Islet precursor cell (in vitro differentiated cells): ENCODE measurements at places on chromosomes 4 and X.

GRCh38 chrX:68751372-68751771 lies 77.4 kb upstream of the EFNB1 start:
- DNase-seq = no peak

- DNase-seq = no peak
Measured at GRCh38 chrX:97308171-97308570, 424.5 kb downstream of the RPA4 start.

DNA sequence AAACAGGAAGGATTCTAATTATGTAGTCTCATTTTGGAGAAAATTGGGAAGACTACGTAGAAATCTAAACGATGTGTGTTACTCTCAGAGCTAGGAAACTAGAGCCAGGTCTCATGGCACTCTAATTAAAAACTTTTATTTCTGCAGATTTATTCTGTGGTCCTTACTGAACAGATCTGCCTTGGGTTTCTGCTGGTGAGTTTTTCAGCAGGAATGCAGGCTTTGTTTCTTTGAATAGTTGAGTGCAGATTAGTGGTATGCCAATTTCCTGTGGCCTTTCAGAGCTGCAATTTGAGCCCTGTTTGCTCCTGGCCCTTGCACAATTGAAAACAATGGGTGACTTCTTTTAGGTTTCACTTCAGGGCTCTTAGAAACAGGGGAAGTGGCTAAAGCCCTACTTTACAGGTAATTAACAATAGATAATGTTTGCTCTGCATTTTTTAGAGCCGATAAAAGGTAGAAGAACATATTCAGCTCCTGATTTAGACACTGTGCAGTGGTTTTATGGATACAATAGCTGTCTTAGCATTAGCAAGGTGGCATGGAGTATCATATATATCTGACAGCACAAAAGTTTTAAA lies 21.8 kb downstream of the SPRY1 start:
- DNase-seq = peak; percentile 93

DNA sequence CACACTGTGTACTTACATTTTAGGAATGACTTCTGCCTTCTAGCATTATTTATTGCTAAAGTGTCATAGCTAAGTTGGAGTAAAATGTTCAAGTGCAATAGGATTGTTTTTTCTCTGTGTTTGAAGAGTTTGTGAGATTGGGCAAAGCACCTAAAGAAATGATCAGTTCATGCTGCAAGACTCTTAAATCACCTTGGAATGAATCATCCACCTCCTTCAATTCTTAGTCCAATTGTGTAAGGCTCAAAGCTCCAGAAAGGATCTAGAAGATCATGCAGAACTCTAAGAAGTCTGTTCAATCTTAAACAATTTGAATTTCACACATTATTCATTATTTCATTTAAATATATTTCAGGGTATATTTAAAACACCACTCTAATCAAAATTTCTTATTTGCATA lies 137.1 kb downstream of the AMELX start:
- no peak for DNase-seq

- no peak for DNase-seq
Measured at GRCh38 chr4:171022824-171023230, 790.4 kb upstream of the GALNTL6 start.

DNA sequence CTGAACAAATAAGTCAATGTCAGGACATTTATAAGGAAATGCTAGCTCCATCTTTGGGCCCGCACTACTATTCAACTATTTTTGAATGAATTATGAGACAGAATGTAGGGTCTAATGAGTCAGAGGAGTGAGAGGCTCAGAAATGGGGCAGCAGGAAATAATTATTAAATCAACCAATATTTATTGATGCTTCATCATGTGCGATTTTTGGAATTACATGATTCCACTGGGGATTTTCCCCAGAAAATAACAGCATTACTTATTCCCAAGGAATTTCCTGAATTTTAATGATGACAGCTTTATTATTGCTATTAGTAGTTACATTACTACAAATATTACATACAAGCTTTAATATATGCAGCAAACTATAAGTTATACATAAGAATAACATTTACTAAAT lies 49.3 kb upstream of the PHF8 start:
- no peak for DNase-seq

GRCh38 chr4:173025131-173025530 lies 143.5 kb upstream of the GALNT7 start:
- DNase-seq = peak; percentile 72

GRCh38 chr4:186400676-186401075 lies 134.7 kb downstream of the F11 start:
- DNase-seq = no peak

- no peak for DNase-seq
Measured at GRCh38 chr4:145490796-145491195, 9.1 kb downstream of the SMAD1 start.
